ENCODE measurements at places on chromosomes 1 and 21.

DNA sequence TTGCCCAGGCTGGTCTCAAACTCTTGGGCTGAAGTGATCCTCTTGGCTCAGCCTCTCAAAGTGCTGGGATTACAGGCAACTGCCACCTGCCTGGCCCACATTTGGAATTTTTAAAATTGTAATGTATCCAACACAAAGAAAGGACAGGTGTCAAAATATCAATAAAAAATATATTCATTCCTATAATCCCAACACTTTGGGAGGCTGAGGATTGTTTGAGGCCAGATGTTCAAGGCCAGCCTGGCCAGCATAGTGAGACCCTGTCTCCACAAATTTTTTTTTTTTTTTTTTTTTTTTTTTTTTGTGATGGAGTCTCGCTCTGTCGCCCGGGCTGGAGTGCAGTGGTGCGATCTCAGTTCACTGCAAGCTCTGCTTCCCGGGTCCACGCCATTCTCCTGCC lies 10.0 kb downstream of the HES2 start:
- DNase-seq, result no peak

- no peak for DNase-seq
These were observed 141.3 kb downstream of the ASTN1 start for GRCh38 chr1:177023249-177023648.

- no peak for DNase-seq
These were observed 6.1 kb upstream of the HEYL start for GRCh38 chr1:39645411-39646043.

DNA sequence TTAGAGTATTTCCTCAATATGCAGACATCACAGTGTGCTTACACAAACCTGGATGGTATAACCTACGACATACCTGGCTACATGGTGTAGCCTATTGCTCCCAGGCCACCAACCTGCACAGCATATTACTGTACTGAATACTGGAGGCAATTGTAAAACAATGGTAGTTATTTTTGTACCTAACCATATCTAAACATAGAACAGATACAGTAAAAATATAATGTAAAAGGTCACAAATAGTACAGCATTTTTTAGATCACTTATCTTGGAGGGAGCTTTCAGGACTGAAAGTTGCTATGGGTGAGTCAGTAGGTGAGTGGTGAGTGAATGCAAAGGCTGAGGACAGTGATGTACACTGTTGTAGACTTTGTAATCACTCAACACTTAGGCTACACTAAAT lies 492.3 kb downstream of the MRPL39 start:
- no peak for DNase-seq

GRCh38 chr21:27647921-27648320 lies 681.0 kb upstream of the ADAMTS5 start:
- no peak for DNase-seq

- DNase-seq, result peak; percentile 42
These were observed 7.3 kb upstream of the CTRC start for GRCh38 chr1:15430787-15431570.

DNA sequence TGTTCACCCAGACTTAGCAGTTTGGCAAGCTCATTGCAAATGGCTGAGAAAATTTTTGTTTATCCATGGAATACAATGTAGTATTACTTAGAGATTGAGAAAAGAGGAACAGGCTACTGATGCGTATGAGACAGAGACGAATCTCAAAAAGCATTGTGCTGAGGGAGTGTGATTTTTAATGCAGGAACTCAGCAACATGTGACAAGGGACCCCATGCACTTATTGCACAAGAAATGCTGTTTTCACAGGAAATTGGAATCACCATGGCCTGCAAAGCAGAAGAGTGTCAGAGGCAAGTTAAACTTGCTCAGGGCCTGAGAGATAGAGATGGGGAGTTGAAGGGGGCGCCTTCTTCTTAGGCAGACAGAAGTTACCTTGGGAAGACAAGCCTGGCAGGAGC lies 32.6 kb upstream of the TLR5 start:
- DNase-seq, result no peak

DNA sequence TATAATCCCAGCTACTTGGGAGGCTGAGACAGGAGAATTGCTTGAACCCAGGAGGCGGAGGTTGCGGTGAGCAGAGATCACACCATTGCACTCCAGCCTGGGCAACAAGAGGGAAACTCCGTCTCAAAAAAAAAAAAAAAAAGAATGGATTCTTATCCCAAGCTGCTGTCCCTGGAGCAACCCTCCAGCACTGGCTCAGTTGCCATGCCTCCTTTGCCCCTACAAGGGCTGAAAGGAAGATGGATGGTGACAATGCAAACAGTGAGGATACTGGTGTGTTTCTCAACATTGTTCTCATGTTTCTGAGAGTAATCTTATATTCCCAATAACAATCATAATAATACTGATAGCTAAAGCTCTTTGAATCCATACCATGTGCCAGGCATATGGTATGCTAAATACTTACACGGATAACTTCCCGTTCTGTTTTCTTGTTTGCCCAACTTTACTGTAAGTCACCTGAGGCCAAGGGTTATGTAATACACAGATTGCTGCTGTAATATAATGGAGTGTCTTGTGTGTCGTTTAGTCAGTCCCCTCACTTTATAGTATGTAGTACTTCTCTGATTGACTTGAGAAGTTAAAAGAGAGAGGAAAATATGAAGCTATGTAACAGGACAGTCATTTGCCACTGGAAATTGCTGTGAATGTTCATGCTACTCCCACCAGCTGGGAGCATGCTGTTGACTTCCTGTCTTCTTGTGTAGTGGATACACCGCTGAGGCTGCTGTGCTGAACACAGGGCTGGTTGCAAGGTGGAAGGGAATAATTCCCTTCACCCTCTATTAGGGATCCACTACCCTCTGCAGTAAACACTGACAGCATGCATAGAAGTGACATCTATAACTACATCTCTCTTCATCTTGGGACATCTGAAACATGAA lies 153.6 kb downstream of the CNIH3 start:
- no peak for DNase-seq

DNA sequence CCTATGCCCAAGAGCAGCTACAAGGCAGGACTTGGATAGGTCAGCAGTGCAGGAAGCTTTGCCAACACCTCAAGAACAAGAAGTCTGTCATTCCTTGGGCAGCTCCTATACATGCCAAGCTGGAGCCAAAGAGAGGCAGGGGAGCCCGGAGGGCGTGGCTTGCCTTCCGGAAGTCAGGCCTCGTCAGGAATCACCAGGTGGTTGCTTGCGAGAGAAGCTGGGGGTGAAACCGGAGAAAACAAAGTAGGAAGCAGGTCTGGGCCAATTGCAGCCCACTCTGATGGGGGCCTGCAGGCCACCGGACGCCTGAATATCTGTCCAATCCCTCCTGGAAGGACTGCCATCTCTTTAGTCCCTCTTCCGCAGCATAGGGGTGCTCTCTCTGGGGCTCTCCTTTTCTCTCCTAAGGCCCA lies 794 bp upstream of the FAM76A start:
- peak; percentile 6 for DNase-seq

- no peak for DNase-seq
These were observed 135.7 kb downstream of the CTH start for GRCh38 chr1:70546726-70547125.

DNA sequence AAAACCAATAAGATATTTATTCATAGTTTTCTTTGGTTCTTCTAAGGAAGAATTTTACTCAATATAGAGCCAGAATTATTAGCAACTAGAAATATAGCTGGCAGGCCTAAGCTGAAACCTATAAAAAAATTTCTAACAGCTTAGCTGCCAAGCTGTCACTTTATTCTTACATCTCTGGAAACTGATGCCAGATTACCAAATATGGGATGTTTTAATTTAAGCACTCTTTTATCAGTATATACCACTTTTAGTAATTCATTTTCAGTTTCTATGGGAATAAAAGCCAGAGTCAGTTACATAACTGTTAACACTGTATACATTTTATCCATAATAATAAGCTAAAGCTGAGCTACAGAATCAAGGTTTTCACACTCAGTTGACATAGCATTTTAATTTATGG lies 68.7 kb upstream of the MPC2 start:
- DNase-seq, result no peak

- DNase-seq, result no peak
These were observed 145.1 kb upstream of the SMYD2 start for GRCh38 chr1:214135886-214136285.

DNA sequence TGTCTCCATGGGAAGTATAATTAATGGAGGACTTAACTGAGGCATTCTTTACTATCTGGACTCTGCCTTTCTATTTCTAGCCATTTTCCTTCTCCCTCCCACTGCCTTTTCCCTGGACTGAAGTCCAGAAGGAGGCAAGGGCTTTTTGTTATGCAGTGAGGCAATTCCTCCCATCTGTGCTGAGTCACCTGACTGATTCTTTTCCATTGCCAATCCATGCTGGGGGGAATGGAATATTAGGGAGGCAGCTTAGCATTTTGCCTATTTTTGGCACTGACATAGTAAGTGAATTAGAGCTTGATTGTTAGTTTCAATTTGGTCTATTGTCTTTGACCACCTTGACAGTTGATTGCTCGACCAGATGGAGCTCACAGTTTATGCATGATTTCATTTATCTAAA lies 1000.6 kb upstream of the PRMT6 start:
- no peak for DNase-seq

- DNase-seq, result no peak
These were observed 150.8 kb upstream of the SGIP1 start for GRCh38 chr1:66383168-66383567.

GRCh38 chr1:207345644-207346477 lies 24.4 kb downstream of the CD55 start:
- DNase-seq, result no peak

DNA sequence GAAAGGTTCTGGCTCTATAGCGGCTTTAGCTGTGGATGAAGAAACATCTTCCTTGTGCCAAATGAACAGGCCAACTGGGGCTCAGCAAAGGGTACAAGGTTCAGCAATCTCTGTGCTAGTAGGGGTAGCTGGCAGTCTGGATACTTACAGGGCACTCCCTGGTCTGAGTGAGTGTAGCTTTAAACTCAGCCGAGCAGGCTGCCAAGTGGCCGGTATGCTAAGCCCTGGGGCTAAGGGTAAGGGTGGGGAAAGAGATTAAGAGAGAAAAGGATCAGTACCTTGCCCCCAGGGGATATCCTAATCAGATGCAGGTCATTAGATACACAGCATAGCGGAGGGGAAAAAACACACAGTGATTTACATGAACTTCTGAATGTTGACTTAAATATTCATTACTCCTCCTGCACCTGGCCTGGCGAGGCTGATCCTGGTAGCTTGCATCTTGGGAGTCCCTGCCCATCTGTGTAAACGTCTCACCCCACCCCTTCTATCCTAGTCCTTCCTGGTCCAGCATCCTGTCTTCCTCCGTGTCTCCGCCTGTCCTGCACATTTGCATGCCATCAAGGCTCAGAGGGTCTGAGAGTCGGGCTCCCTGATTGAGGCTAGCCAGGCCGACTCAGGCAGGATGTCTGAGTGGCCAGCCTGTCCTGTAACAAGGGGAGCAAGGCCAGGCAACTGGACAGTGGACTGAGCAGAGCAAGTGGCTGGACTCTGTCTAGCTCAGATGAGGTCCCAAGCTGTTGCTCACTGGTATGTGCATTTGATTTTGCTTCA lies 39.5 kb upstream of the CNTN2 start:
- DNase-seq, result no peak

DNA sequence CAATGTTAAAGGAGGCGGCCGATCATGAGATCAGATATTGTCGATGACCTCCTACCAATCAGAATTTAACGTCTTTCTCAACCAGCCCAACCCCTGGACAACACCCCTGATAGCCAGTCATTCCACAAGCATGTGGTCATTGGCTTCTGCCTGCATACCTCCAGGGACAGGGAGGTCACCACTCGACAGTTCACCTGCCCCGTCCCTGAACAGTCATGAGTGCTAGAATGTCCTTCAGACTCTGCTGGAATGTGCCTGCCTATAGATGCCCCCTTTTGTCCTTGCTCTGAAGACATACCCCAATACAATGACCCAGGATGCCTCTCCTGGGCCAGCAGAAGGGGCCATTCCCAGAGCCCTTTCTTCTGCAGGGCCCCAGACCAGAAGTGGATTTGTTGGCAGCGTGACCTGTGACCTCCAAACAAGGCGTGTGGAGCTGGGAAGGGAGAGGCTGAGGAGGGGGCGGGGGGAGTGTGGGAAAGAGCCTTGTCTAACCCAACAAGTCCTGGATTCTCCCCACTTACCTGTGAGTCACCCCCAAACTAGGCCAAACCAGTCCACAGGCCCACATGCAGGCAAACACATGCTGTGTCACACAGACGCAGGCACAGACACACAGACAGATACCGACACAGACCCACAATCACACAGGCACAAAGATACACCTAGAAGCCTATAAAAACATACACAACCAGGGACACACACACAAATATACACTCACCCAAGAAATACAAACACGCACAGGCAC lies 2.2 kb downstream of the CRYBG2 start:
- DNase-seq, result peak; percentile 21

GRCh38 chr1:232486006-232486405 lies 143.9 kb downstream of the SIPA1L2 start:
- no peak for DNase-seq

- DNase-seq, result no peak
These were observed 165.6 kb downstream of the DUSP10 start for GRCh38 chr1:221576268-221576667.

GRCh38 chr21:41859297-41859980 lies 19.7 kb downstream of the PRDM15 start:
- no peak for DNase-seq

GRCh38 chr1:180507795-180508724 lies 5.7 kb upstream of the ACBD6 start:
- DNase-seq, result no peak

DNA sequence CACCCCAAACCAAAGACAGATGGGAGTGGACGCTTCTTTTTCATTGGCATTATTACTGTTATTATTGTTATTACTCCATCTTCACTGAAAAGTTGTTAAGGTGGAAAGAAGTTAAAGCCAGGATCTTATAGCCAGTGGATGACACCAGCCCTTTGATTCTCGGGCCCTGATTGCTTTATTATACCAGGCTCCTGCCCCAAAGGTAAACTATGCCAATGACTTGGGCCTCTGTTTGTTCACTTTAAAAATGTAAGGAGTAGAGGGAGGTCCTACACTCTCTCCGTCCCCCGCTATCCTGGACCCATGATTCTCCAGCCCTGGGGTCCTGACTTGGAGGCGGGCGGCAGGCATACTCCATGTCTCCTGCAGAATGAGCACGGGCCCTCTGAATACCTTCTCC lies 106.8 kb downstream of the TOMM20 start:
- DNase-seq, result no peak

DNA sequence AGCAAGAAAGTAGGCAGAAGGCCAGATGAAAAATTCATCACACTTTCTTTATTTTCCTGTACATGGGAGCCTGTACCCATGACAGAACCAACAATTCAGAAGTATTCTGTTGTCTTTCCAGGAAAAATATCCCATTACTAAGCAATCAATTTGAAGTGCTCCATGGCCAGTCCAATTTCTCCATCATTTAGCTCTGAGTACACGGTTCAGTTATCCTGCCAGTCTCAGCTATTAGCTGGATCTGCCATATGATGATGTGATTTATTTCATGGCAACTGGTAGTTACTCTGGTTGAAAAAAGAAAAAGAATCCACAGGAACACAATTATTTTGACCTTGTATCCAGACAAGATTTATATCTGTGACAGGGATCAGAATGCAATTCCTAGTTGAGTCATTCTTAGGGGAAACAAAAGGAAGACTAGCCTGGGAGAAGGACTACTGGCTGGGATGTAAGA lies 70.6 kb upstream of the GORAB start:
- DNase-seq, result no peak

- DNase-seq, result no peak
These were observed 12.2 kb upstream of the AXDND1 start for GRCh38 chr1:179353546-179353945.

GRCh38 chr21:44867999-44868700 lies 5.3 kb downstream of the PTTG1IP start:
- DNase-seq, result no peak

Data from dermis microvascular lymphatic vessel endothelial cell (primary cell).